ENCODE measurements at places on chromosomes 6 and 20.

DNA sequence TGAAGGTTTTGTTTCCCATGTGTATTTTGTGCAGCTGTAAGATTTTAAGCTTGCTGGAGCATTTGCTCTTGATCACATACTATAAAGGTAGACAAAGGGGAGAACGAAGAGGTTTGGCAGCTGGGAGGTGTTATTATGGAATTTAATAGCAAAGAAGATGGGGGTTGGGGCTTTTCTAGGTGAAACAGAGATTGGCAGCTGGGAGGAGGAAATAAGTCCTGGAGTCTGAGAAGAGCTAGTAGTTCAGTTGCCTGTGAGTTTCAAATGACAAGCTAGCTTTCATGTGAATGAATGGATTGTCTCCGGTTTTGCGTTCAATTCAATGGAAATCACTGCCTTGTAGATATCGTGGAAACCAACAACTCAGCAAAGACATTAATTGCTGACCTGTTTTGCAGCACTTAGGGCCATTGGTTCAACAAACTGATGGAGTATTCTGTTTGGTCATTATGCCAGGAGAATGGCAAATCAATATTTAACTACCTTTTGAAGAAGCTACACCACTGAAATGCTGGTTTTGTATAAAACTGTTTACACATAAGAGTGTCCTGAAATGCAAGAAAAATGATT lies 38.1 kb upstream of the FLRT3 start:
- no peak for DNase-seq

DNA sequence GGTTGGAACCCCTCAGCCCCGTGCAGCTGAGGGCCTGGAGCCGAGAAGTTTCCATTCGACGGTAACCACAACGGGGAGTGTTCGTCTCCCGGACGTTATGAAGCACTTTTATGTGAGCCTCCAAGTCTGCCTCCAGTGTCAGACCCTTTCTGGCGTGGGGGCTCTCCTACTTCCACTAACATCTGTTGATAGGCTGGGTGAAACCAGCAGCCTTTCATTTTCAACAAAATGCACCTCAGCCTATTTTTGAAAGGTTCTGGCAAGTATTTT lies 257.4 kb downstream of the THBS2 start:
- DNase-seq: no peak

DNA sequence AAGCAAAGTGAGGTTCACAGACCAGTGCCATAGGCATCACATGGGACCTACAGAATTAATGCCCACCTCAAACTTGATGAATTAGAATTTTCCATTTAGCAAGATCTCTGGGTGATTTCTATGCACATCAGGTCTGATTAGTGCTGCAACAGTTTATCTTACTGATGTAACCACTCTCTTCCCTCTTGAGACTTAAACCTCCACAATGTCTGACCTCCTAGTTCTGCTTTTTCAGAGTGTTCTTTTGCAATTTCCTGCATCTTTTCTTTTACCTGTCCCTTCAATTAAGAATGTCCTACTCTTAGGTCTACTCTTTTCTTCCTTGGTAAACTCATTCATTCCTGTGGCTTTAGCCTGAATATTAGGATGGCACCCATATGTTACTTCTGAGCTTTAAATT lies 615.3 kb downstream of the TFAP2A start:
- DNase-seq: no peak

DNA sequence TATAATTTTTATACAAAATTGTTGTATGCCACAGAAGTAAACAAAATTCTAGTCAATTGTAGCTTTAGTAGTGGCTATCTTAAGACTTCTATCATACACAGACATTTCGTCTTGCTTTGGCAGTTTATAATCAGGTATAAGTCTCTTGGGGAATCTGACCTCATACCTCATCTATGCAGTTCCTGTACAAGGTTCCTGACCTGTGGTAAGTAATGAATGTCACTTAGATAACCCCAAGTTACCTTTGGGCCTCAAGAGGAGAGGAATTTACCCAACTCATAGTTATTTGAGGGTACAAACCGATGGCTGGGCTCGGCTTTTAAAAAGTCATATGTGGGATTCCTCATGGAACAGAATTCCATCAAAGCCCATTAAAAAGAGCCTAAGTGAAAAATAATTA lies 58.8 kb upstream of the UNC93A start:
- DNase-seq: no peak

DNA sequence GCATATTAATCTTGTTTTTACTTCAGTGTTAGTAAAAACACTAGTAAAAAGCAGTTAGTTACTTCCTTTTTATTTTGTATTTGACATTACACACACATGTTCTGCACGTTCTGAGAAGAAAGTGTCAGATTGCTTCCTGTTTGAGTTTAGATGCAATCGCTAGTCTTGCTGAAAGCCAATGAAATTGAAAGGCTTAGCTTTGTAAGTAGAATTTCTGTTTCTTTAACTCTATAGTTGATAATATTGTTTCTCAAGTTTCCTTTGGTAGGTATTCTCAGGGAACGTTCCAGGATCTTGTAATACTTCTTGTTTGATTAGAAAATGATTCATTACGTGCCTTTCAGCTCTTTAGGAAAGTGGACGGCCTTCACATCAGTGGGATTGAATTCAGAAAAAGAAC lies 55.0 kb downstream of the CDKAL1 start:
- no peak for DNase-seq

DNA sequence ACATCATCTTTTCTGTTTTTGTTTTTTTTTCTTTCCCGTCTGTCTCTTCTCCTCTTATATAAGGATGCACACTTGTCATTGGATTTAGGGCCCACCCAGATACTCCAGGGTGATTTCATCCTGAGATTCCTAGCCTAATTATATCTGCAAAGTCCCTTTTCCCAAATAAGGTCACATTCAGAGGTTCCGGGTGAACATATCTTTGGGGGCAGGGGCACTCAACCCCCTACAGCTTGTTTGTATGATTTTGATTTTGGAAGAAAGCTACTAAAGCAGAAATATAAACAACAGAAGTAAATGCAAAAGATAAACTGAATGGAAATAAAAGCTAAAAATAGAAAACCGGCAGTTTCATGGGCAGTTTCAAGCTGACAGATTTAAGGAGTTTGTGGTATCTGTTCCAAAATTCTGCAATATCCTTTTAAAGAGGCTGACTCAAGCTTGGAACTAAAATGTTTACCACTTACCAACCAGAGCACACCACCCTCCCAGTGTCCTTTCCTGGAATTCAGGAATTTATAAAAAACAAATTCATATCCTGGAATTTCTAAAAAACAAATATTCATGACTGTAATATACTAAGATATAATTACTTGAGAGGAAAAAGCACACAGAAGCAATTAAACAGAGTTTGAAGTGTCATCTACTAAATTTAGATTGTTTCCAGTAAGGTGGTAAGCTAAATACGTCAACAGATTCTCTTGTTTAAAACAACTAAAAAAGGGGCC lies 100.0 kb upstream of the CARMIL1 start:
- DNase-seq: peak; percentile 53

- peak; percentile 31 for DNase-seq
These were observed 6.4 kb downstream of the FGD2 start for GRCh38 chr6:37011656-37012378.

- no peak for DNase-seq
These were observed 154.1 kb upstream of the MMS22L start for GRCh38 chr6:97437087-97437486.

- DNase-seq: peak; percentile 70
These were observed 112.7 kb upstream of the PRL start for GRCh38 chr6:22409486-22409885.

DNA sequence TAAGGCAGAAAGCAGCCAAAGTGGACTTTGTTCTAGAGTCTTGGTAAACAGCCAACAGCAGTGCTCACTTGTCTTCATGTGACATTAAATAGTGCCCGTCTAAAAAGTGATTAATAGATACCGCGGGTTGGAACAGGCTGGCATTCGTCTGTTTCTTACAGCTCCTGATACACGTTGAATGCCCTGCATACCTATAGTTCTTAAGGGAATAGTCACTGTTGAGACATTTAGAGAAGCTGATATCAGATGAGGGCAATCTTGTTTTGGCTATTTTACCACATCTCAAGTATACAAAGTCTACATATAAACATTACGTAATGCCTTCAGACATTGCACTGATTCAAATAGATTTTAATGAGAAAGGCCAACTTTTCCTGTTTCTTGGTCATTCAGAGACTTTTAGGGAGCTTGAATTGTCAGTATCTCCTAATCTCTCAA lies 374.9 kb upstream of the FLRT3 start:
- peak; percentile 29 for DNase-seq

DNA sequence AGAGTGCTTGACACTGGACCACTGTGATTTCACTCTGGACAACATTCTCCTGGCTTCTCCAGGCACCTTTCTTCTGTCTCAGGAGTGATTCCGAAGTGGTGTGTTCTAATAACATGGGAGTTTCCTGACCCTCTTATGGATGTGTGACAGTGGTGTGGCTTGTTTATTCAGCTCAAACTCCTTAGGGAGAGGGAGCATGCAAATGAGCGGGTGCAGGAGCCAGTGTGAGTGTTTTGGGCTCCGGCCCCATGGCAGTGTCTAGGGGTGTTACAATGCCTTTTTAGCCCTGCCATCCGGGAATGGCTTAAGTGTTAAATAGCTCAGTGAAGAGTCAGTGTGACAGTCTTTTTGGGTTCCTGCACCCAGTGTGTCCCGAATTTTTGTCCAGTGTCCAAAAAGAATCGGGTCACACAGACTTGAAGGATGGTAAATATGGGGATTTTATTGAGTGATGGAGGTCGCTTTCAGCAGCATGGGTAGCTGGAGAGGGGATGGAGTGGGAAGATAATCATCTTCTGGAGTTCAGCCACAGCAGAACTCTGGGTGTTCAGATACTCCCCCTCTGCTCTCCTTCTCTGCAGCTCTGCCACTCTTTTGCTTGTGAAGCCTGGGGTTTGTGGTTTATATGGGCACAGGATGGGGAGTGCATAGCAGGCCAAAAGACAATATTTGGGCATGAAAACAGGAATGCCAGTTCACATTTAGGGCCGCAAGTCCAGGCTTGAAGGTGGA lies 928.9 kb upstream of the CITED2 start:
- no peak for DNase-seq

GRCh38 chr6:129606664-129607063 lies 103.3 kb downstream of the ARHGAP18 start:
- no peak for DNase-seq

GRCh38 chr20:32681175-32682084 lies 7.7 kb upstream of the C20orf203 start:
- no peak for DNase-seq

- peak; percentile 28 for DNase-seq
These were observed 663.5 kb downstream of the EPM2A start for GRCh38 chr6:145071836-145072235.

GRCh38 chr6:144362042-144363018 lies 77.2 kb downstream of the UTRN start:
- DNase-seq: no peak

DNA sequence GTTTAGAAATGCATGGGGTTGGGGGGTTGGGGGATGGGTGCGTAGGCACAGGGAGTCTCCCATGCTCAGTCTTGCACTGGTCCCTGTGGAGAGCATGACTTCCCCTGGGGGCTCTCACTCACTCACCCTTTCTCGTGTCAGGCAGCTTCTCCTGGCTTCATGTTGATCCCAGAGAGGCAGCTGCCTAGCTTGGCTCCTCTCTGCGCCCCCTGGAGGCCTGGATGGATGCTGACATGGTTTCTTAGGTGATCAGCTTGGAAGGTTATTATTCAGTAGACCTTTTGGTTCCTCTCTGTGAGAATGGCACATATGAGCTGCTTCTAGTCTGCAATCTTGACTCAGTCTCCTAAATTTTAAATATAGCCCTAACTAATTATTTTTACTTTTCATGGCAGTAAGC lies 109.3 kb upstream of the FAM83B start:
- DNase-seq: no peak

DNA sequence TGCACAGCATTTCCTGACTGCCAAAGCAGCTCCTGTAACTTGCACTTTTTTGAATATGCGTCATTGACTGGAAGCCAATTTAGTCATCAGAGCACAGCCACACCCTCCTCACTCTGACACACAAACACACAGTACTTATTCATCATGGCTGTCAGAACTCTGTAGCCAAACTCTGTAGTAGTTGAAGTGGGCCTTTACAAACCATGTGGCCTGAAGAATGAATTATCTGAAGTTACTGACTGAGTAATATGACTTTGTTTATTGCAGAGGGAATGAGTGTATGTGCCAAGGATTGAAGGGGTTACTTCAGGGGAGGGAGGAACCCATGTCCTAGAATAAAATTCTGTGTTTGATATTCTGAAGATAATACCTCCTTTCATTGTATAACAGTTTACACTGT lies 102.7 kb downstream of the FIG4 start:
- peak; percentile 86 for DNase-seq

DNA sequence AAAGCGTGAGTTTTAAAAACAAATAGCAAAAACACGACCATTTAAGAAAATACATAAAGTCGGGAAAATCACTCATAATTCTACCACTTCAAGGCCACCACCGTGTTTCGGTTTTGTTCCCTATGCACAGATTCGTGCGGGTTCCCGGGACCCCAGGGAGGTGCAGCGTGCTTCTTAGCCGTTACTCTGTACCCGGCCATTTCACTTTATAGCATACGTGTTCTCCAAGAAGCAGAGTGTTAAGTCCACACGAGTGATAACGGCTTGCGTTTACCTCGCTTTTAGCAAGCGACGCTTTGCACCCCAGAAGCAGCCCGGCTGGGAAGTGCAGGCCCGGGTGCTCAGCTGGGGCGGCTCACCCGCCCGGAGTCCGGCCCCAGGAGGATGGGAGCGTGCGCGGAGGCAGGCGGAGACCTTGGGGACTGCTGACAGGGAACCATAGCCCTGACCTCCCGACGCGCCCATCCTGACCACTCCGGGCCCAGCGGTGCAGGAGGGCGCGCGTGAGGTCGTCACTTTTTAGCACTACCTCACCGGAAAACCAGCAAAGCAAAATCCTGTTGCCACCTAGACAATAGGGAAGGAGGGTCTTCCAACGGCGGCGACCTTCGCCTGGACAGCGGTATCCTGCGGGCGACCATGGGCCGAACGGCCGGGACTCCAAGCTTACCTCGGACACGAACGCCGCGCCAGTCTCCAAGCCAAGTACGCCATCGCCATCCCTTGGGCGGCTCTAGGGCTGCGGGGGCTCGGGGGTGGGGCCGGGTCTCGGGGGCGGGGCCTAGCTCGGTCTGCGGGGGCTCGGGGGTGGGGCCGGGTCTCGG lies at the start of gene ECI2:
Gene ECI2, minus strand, starts transcription at position 735 of the 824 bp plus-strand sequence. Its CDS starts 15 bp downstream, at position 720.
- DNase-seq: no peak
